GM12865 (cell line): ENCODE measurements at places on chromosomes 1 and 21.

GRCh38 chr1:162169031-162169790 lies 99.7 kb downstream of the NOS1AP start:
- no peak for DNase-seq

DNA sequence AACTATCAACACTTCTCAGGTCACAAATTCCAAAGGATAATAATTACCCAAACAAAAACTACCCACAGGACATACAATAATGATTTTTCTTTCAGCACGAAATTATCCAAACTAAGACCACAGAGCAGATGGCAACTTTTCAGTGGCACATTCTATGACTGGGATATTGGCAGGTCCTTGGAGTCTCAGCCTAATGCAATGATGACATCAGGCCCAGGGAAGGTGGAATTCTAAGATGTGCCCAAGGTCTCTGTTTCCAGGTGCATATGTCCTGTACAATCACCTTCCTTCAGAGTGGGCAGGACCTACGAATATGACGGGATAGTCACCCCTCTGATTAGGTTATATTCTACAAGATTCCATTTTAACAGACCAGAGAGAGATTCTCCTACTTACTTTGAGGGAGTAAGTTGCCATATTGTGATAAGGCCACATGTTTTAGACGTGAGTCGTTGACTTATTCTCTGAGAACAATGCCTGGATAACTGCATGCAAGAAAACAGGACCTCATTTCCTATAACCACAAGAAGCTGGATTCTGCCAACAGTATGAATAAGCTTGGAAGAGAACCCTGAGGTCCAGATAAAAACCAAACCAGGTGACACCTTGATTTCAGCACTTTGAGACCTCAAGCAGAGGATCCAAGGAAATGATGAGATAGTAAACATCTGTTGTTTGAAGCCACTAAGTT lies 69.9 kb downstream of the ZC3H11B start:
- DNase-seq = no peak

- DNase-seq = no peak
These were observed 12.7 kb upstream of the CD101 start for GRCh38 chr1:116988908-116989307.

GRCh38 chr1:32817815-32818786 lies 648 bp downstream of the S100PBP start:
- DNase-seq = peak; percentile 64

GRCh38 chr1:92844439-92844838 lies 12.6 kb downstream of the RPL5 start:
- no peak for DNase-seq

DNA sequence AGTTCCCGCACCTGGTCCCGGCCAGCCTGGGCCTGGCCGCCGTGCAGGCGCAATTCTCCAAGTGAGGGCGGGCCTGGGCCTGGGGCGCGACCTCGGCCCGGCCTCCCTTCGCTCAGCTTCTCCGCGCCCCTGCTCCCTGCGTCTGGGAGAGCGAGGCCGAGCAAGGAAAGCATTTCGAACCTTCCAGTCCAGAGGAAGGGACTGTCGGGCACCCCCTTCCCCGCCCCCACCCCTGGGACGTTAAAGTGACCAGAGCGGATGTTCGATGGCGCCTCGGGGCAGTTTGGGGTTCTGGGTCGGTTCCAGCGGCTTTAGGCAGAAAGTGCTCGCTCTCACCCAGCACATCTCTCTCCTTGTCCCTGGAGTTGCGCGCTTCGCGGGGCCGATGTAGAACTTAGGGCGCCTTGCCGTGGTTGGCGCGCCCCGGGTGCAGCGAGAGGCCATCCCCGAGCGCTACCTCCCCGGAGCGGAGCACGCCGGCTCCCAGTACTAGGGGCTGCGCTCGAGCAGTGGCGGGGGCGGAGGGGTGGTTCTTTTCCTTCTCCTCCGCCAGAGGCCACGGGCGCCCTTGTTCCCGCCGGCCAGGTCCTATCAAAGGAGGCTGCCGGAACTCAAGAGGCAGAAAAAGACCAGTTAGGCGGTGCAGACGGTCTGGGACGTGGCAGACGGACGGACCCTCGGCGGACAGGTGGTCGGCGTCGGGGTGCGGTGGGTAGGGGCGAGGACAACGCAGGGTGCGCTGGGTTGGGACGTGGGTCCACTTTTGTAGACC lies 1.2 kb downstream of the OLIG1 start:
- no peak for DNase-seq

- DNase-seq = no peak
These were observed 50.7 kb downstream of the DHRS3 start for GRCh38 chr1:12567288-12567819.
